ENCODE measurements at places on chromosomes 3 and 15.

DNA sequence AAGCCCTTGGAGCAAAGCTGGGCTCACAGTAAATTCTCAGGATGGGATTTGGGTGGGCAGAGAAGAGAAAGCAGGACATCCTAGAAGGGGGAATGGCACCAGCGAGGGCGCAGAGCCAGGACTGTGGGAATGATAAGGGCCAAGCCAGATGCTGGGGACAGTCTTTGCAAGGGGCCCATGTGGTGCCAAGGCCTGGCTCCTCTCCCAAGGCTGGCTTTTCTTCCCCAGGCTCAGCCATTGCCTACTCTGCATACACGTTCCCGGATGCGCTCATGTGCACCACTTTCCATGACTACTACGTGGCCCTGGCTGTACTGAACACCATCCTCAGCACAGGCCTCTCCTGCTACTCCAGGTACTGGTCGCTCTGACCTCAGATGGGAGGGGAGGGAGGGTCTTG is 24.7 kb upstream of the KIF23 start:
- no peak for DNase-seq

GRCh38 chr3:49534581-49535441 is 19.5 kb upstream of the BSN start:
- DNase-seq, result no peak

DNA sequence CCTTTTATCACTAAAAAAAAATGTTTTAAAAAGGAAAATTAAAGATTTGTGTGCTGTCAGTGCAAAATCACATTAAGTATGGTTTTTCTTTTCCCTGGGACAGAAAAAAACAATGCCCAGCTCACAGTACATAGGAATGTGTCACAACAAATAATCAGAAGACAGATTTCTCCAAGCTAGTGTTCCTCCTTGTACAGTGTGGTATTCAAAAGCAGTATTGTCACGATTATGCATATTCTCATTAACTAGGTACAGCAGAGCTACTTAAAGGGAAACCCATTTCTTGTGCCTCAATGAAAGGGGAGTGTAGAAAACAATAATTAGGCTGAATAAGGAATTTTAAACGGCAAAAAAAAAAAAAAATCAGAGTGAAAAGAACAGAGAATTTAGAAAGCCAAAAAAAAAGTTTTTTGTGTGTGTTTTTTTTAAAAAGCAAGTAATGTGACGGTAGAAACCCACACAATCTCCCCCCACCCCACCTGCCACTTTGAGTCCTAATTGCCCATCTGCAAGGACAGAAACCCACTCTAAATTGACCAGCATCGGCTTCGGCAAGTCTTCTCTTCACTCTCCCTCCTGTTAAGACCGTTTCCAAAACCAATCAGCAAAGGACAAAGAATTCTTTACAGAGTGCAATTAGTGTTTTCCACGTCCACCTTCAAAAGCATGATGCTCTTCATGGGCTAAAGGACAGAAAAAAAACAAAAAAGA is 41.0 kb downstream of the EIF4E3 start:
- DNase-seq, result no peak

DNA sequence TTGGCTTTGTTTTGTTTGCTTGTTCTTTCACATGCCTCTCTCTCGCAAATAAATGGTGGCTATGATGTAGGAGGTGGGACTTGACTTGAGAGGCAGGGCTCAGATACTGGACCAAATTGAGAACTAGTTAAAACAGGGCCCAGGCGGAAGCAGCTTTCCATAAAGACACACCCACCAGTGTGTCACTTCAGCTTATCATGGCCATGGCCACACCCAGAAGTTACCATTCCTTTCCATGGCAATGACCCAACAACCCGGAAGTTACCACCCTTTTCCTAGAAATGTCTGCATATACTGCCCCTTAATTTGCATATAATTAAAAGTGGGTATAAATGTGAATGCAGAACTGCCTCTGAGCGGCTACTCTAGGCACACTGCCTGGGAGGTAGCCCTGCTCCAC is 62.6 kb upstream of the CNTN4 start:
- no peak for DNase-seq

- DNase-seq, result no peak
Observed at GRCh38 chr3:143478115-143478693, 358.6 kb downstream of the CHST2 start.

- no peak for DNase-seq
Observed at GRCh38 chr3:194072097-194072428, 63.9 kb upstream of the HES1 start.

GRCh38 chr15:74584779-74585178 is 30.9 kb upstream of the CLK3 start:
- DNase-seq, result no peak

GRCh38 chr15:74768771-74769342 is 13.0 kb upstream of the CSK start:
- DNase-seq, result no peak

- no peak for DNase-seq
Observed at GRCh38 chr15:79167776-79168175, 77.2 kb upstream of the RASGRF1 start.

DNA sequence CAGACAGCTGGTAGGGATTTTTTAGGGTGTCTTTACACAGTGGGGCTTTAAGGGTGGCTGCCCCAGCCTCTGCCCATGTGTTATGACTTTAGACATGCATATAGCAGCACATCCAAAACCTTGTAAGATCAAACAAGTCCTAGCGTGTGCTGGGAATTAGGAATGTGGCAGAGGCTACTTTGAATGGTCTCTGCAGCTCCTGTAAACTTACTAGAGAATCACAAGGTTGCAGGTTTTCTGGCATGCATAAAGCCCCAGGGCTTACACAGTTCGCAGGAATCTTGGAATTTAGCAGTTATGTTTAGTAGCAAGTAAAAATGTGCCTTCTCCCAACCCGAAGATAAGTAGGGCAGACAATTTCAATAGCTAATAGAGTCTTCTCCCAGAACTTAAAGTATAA is 46.9 kb upstream of the COL6A6 start:
- no peak for DNase-seq

GRCh38 chr3:111913163-111913763 is 54.2 kb downstream of the PHLDB2 start:
- DNase-seq, result no peak

GRCh38 chr3:152611905-152612304 is 223.0 kb upstream of the P2RY1 start:
- no peak for DNase-seq

DNA sequence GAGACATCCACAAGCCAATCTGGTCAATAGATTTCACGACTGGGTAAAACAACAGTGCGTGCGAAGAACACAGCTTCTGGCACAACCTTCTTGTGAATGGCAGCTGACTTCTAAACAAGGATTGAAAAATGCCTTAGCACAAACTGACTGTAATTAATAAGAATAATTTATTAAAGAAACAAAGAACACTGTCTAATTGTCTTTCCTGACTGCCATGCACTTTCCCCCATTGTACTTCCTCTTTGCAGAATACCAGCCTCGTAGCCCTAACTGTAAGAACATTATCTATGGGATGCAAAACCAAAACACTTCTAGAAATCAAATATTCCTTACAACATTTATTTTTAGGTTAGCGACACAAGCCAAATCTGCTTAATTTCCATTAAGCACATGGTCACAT is 6.5 kb downstream of the FOXP1 start:
- DNase-seq, result no peak

- DNase-seq, result no peak
Observed at GRCh38 chr3:140199743-140200142, 264.8 kb downstream of the CLSTN2 start.

- no peak for DNase-seq
Observed at GRCh38 chr3:150308481-150309256, 99.4 kb upstream of the TSC22D2 start.

DNA sequence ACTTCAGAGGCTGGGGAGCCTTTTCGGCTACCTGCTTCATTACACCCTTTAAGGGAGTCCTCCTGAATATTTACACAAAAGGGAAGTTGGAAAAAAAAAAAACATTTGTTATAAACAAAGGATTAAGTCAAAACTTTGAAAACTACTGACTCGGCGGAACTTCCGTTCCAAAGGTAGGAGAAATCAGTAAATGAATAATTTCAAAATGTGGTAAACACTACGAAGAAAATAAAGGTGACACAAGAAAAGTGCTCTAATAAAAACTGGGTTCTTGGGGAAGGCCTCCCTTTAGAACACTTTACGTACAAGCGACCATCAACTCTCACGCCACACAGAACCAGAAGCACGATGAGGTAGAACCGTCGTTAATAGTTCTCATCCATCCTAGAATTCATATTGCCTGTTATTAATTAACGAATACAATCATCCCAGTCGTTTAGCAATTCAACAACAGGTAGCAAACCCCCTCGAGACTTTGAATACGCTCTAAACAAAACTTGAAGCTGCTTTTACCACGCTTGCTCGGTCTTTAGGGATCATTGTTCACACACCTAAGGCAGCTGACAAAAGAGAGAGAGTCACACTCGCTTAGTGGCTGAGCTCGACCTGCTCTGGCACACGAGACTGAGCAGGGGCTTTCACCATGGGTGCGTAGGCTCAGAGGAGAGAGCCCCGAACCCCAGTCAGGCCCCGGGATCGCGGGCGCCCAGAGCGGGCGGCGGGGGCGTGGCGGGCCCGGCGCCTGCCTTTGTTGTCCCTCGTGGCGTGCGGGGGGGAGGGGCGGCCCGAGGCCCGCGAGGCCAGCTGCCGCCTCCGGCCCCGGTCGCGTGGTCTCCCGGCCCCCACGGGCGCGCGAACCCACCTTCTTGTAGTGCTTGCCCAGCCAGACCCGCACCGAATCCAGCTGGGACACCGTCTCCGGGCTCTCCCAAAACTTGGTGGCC is 680 bp downstream of the SMARCC1 start:
- no peak for DNase-seq

- DNase-seq, result no peak
Observed at GRCh38 chr3:135084405-135084804, 289.3 kb downstream of the EPHB1 start.

DNA sequence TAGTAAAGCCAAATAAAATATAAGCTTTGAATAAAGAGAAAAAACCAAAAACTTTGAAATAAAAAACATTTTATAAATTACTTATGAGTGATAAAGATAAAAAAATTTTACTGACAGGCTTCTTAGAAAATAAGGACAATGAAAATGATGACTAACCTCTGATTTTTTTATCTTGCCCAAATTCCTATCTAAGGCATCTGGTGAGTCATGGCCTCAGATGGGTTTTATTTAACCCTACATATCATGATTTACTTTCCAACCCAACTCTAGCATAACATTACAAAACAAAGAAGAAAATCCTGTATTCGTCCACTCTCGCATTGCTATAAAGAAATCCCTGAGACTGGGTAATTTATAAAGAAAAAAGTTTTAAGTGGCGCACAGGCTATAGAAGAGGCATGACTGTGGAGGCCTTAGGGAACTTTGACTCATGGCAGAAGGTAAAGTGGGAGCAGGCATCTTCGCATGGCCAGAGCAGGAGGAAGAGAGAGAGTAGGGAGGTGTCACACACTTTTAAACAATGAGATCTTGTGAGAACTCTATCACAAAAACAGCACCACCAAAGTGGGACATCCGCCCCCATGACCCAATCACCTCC is 152.1 kb downstream of the NEK10 start:
- no peak for DNase-seq

GRCh38 chr3:98599647-98600411 is 6.4 kb upstream of the CPOX start:
- DNase-seq, result no peak

- DNase-seq, result no peak
Observed at GRCh38 chr3:107557743-107558142, 35.0 kb downstream of the BBX start.

GRCh38 chr3:26365706-26366105 is 256.9 kb upstream of the LRRC3B start:
- no peak for DNase-seq

All from GOT3 (cell line).